ENCODE measurements at places on chromosomes 5 and 9.
A peak's percentile ranks its signal among the peaks of the same experiment; 100 is the strongest.

DNA sequence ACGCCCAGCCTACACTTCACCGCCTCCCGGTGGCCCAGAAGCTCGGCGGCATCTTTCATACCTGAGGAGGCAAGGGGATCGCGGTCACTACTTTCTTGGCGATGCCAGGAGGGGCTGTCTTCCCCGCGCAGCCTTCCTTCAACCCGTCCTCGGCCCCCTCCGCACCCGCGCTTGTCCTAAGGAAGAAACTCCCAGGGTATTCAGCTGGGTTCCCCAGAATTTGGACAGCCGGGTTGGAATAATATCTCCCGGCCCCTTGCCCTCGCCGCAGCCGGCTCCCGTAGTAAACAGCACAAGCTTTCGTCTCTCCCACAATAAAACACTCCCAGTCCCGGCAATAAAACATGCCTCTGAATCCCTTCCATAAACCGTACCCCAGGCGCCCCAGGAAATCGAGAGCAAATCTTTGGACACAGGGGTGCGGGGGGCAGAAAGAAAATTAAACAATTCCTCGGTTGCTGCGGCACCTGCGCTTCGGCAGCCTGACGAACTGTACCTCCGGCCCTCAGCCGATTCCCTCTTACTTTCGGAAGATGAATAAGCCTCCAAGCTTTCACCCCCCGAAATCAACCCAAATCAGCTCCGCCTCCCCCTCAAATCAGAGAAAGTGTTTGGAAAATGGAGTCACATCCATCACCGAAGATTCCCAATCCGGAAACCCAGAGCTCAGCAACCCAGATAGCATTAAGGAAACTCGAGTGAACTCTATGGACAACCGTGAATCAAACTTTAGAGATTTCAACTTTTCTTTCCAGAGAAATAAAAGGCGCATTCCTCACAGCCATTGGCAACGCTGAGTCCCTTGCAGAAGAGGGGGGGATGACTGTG is 1.1 kb downstream of the OTP start:
- DNase-seq, result no peak

GRCh38 chr9:76893395-76893932 is 12.4 kb downstream of the PRUNE2 start:
- no peak for DNase-seq

- peak; percentile 87 for DNase-seq
Measured at GRCh38 chr9:6757132-6757455, 679 bp upstream of the KDM4C start.

DNA sequence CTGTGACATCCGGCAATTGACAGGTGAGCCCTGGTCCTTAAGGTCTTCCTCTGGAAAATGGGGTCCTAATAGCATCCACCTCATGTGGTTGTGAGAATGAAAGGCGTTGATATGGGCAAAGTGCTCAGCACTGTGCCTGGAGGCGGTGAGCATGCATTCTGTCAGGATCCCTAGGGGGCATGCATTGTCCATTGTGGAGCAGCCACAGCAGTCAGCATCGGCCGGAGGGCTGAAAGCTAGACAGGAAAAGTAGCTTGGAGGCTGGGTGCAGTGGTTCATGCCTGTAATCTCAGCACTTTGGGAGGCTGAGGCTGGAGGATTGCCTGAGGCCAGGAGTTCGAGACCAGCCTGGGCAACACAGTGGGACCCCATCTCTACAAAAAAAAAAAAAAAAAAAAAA is 122.2 kb downstream of the LHX2 start:
- DNase-seq, result peak; percentile 34

DNA sequence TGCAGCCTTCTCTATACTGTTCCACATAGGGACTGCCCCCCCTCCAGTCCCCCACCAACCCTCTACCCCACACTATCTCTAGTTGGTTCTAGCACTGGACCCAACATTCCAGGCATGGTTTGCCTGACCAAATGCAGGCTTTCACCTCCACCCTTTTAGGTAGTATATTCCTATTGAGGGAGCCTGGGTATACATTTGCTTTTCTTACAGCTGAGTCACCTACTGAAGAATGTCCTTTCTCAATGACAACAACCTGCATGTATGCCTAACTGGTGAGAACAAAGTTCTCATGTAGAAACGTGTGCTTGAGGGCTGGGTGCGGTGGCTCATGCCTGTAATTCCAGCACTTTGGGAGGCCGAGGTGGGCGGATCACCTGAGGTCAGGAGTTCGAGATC is 8.2 kb downstream of the TNIP1 start:
- DNase-seq, result no peak

DNA sequence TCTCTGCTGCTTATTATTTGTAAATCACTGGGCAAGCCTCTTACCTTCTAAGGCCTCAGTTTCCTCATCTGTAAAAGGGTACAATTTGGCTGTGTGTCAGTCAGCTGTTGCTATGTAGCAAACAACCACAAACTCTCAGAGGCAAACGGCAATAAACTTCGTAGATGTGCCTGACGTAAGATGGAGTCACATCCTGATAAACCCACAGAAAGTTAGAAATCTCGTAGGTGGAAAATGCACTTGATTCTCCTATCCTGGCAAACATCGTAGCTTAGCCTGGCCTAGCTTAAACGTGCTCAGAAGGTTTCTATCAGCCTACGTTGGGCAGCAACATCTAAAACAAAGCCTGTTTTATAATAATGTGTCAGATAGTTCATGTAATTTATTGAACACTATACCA is 35.0 kb upstream of the UNC5A start:
- no peak for DNase-seq

DNA sequence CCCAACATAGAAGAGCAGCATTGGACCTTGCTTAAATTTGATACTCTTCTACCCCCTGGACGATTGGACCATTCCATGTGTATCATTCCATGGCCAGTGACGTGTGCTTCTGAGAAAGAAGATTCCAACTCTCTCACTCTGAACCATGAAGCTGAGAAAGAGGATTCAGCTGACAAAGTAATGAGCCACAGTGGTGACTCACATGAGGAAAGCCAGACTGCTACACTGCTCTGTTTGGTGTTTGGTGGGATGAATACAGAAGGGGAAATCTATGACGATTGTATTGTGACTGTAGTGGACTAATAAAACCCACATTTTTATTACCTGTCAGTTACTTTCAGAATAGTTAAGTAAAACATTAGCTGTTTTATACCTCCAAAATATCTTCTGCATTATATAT is 7.5 kb downstream of the HSPA5 start:
- DNase-seq, result no peak

- no peak for DNase-seq
Measured at GRCh38 chr5:88390096-88390441, 121.4 kb upstream of the TMEM161B start.

DNA sequence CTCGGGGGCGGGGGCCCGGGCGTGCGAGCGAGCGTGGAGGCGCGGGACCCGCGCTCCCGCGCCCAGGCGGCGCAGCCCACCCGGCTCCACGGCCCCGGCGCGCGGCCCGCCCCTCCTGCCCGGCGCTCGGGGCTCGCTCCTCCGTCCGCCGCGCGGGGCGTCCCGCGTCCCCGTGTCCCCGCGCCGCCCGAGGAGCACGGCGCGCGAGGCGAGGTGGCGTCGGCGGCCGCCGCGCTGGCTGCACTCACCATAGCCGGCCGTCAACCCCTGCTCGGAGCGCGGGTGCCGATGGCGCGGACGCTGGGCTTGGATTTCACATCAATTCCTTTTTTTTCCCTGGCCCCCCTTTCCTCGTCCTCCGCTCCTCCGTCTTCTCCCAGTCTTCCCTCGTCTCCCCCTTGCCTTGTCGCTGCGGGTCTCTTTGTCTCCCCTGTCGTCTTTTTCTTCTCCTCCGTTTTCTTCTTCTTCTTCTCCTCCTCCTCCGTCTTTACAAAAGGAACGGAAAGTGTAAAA is 494 bp downstream of the PTCH1 start:
- DNase-seq, result no peak

DNA sequence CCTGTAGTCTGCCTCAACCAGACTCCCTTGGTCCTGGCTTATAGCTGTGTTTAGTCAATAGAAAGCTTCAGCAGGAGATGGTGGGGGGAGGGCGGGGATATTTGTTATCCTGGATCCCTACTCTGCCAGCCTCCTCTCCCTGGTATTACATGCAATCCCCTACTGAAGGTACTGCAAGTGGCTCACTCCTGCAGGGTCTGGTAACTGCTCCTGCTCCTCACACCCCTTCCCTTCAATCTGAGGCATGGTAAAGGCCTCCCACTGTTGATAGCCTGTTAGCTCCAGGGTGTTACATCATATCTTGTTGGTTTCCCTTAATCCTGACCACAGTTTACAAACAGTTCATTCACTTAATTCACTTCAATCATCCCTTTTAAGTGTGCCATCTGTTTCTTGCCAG is 137.5 kb downstream of the AP3B1 start:
- DNase-seq, result no peak

- peak; percentile 15 for DNase-seq
Measured at GRCh38 chr5:76408104-76408654, 5.1 kb downstream of the IQGAP2 start.

DNA sequence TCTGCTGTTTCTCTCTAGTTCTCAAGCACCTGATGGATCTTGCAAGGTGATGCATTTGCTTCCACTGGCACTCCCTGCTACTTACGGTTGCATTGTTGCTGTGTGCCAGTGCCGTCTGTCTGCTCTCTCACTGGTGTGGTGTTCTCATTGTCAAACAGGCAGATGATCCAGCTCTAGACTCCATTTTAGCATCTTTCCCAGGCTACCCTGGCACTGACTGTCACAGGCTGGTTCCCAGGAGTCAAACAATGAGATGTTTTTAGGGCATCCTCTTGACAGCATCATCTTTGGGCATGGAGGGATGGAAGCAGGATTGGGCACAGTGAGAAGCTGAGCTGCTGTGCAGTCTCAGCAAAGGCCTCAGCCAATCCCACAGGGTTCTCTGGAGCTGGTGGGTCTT is 12.9 kb downstream of the MTRR start:
- no peak for DNase-seq

DNA sequence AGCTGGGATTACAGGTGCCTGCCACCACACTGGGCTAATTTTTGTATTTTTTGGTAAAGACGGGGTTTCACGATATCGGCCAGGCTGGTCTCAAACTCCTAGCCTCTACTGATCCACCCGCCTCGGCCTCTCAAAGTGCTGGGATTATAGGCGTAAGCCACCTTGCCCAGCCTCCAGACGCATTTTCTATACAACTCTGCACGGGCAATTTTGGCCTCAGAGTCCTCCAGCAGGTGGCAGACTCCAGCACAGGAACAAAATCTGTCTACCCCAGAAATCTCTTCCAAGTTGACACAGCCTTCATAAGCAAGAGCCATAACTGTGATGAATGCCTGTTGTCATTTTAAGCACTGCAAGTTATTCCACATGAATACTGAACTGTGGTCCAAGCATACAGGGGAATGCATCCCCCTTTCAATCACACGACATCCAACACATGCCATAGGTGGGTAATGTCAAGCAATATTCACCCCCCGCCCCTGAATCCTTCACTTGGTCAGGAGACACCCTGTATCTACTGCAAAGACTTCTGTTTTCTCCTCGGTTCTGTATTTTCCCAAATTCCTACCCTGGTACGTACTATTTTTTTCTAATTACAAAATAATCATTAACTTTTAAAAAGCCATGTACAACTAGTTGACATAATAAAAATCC is 50.8 kb downstream of the ALDH7A1 start:
- DNase-seq, result peak; percentile 34

DNA sequence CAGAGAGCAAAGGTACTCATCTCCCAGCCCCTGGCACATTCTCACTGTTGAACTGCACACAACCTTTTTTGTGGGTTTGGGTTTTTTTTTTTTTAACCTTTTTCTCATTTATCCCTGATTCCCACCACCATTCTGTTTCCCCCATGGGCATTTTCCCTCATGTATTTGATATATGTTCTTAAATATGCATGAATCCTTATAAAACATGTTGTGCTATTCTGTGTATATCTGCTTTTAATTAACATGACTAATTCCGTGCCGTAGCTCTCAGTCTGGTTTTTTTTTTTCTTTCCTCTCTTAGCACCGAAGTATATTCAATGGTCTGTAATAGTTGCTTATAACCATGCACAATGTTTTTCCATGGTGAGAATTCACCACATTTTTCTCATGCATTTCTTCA is 204.5 kb downstream of the RGS3 start:
- DNase-seq, result no peak

- DNase-seq, result no peak
Measured at GRCh38 chr5:159220206-159220605, 10.9 kb upstream of the RNF145 start.

DNA sequence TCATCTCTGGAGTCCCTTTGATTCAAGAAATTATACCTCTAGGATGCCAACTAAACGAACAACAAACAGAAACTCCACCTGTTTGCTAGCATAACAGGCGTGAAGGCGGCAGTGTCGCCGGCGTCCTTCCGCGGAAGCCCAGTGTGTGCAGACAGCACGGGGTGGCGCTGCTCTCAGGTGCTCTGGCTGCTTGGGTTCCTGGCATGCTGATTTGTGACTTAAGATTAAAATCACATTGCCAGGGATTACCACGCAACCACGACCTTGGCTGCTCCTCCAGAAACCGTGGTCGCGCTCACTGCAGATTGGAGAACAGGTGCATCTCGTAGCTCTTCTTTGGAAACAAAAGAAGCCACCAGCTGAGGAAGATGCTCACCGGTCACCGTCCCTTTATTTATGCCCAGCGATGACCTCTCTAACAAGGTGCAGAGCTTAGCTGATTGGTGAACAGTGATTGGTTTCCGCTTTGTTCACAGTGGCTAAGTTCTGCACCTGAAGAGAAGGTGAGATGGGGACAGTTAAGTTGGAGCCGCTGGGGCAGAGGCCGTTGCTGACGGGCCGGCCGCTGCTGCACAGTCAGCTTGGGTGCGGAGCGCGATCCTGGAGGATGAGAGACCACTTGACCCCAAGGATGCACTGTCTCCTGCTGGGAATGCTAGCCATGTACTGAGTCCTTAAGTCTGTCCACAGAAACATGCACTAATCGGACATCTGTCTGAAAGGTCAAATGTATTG is 232.3 kb downstream of the FANCC start:
- DNase-seq, result no peak

DNA sequence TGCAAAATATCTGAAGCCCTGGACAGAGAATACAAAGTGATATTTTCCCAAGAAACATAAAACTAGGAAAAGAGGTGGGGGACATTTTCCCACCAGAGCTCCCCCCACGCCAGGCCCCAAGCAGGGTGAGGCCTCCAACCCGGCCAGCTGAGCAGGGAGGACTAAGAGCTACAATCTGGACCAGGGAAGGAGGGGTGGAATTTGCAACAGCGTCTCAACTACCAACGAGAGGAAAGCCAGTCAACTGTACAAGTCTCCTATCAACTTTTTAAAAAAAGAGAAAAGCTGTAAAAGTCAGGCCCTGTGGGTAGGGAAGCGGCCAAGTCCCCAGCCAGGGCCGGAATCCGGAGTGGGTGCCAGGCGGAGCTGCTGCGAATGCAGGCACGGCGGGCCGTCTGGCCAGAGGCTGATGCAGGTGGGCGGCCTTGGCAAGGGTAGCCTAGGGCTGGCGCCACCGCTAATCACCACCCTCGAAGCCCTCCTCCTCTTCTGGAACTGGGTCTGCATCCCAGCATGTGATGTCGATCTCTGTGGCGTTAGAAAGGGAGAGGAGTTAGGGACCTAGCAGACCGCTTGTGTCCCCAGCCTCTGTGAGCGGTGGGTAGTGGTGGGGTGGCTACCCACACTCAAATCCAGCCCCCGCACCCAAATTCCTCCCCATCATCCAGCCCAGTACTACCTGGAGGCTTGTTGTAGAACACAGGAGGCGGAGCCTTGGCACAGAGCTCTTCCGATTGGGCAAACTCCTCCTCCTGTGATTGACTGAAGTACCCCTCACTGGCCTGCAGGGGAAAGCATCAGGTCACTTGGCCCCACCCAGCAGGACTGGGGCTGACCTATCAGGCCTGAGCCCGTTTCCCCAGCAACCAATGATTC is 10.6 kb downstream of the PRR7 start:
- DNase-seq, result peak; percentile 81

GRCh38 chr5:178249191-178249989 is 16.8 kb upstream of the PHYKPL start:
- DNase-seq, result peak; percentile 66

Measured in CD4-positive, alpha-beta T cell treated with Interleukin-17A for 1 hour (primary cell).